Cortex of kidney (tissue), 1 donor: ENCODE measurements at places on chromosomes 2 and 18.

GRCh38 chr2:129479892-129480291 lies 499.6 kb upstream of the RAB6C start:
- no peak for DNase-seq

GRCh38 chr2:144133936-144134665 lies 385.8 kb downstream of the ZEB2 start:
- no peak for DNase-seq

DNA sequence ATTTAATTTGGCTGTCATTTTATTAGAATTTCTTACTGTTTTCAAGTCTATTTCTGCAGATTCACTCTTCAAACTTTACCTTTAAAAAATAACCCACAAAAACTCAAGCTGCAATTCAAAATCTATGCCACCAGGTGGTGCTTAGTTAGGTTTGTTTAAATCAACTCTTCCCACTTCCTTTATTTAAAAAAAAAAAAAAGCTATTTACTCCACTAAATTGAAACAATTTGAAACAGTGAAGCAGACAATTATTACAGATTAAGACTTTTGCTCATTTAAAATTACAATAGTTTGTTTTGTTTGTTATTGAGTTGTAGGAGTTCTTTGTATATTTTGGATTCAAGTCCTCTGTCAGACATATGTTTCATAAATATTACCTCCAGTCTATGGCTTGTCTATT lies 300.0 kb downstream of the PDE11A start:
- no peak for DNase-seq

DNA sequence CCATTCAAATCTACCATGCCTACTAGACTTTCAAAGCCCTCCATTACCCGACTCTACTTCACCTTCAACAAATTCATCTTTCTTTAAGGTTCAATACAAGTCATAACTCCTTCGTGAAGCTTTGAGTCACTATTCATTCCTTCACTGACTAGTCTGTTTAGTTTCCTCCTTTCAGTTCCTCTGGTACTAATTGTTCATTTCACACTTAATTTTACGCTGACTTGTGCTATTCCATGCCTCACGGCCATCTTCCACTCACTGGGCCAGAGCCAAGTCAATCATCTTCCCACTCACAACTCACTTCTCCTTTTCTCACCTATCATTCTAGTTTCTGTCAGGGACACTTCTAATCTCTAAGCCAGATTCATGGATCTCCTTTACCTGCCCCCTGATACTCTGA lies 136.2 kb downstream of the MTX2 start:
- DNase-seq, result no peak

- DNase-seq, result no peak
These were observed 85.6 kb downstream of the ASB1 start for GRCh38 chr2:238512247-238512867.

- no peak for DNase-seq
These were observed 193.4 kb downstream of the PARD3B start for GRCh38 chr2:204738721-204739120.

GRCh38 chr2:167816874-167817290 lies 430.5 kb downstream of the STK39 start:
- DNase-seq, result no peak
